ENCODE measurements at places on chromosomes 5 and 9.

GRCh38 chr5:131277875-131278740 lies 14.3 kb downstream of the CDC42SE2 start:
- no peak for DNase-seq

- no peak for DNase-seq
These were observed 10.9 kb downstream of the SHOC1 start for GRCh38 chr9:111783857-111784256.

GRCh38 chr5:151742870-151743294 lies 15.5 kb downstream of the ATOX1 start:
- peak; percentile 81 for DNase-seq

DNA sequence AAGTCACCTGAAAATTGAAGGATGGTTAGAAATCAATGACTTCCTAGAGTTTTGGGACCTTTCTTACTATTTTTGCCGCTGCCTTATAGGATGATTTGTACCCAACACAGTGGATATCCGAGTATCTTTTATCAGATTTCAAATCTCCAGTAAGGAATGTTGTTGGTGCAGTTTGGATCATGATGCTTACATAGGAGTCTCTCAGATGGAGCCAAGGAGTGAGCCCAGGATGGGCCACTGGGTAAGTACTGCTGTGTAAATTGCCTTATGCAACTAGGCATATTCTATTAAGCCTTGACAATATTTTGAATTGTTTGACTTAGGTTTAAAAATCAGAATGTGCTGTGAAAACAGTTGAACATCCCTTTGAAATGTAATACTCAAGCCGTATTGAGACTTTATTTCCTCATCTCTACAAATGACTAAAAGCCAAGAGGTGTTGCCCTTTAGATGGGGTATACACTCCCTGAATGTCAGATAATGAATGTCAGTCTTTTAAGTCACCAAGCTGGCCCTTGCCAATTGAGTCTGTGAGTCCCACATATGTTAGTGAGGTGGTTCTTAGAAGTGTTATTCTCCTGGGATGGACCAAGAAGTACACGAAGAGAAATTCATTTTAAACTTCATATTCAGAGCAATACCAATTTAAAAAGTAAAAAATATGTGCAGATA lies 271.8 kb upstream of the CTNND2 start:
- no peak for DNase-seq

DNA sequence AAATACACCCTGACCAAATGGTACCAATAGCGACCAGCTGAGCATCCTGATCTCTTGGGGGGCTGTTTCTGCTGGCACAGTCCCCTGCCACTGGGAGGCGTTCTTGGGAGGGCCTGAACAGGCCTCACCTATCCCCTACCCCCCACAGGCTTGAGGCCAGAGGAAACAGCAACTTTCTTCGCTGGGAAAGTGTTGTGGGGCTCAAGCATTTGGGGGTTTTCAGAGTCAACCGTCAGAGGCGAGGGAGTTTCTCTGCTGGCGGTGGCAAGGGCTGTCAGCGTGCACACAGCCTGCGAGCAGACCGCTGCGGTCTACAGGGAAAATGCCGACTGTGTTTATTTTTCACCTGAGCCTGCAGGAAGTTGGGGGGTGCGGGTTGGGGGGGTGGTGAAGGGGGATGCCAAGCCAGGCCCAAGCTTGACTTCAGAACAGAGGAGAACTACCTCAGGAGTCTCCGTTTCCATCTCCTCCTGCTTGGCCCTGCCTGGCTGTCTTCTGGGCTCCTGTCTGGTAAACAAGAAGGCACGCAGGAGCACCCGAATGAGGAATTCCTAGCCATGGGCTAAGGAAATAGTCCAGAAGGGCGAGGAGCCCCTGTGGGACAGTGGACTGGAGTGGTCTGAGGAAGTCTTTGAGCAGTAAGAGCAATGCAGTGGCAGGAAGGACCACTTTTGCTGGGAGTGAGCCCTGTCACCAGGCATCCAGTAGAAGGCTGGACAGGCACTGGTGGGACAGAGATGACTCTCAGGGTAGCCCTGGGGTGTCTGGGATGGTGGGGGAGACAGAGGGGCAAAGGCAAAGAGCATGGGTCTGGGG lies 18.1 kb downstream of the TCF7 start:
- no peak for DNase-seq

- DNase-seq, result no peak
These were observed 189.1 kb downstream of the ADGRV1 start for GRCh38 chr5:90747693-90748092.

DNA sequence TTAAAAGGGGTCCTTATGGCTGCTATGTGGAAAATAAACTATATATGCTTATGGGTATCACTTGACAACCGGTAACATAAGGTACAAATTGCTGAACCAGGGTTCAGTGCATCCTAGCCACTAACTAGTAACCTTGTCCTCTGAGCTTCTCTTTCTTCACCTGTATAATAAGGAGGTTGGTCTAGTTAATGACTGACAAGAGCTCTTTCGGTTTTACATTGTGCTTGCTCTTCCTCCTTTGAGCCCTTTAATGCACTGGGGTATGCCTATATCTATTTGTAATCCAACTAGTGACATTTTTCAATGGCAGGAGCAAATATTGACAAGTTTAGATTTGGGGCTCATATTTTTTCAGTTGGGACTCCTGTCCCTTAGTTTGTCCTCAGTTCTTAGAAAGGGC lies 66.1 kb downstream of the NPR3 start:
- no peak for DNase-seq

DNA sequence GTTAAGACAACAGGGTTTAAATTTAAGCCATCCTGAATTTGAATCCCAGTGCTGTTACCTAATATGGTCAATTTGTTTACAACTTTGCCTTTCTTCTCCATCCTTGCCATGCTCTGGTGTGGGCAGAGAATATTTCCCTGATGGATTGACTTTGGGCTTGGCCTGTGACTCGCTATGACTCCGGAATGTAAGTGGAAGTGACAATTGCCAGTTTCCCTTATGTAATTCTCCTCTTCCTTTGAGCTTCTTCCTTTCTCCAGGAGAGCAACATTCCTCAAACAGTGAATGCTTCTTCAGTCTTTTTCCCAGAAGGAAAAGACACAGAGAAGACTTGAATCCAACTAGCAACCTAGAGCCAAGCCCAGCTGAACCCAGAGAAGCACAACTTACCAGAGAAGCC lies 159.1 kb downstream of the LURAP1L start:
- DNase-seq, result no peak

DNA sequence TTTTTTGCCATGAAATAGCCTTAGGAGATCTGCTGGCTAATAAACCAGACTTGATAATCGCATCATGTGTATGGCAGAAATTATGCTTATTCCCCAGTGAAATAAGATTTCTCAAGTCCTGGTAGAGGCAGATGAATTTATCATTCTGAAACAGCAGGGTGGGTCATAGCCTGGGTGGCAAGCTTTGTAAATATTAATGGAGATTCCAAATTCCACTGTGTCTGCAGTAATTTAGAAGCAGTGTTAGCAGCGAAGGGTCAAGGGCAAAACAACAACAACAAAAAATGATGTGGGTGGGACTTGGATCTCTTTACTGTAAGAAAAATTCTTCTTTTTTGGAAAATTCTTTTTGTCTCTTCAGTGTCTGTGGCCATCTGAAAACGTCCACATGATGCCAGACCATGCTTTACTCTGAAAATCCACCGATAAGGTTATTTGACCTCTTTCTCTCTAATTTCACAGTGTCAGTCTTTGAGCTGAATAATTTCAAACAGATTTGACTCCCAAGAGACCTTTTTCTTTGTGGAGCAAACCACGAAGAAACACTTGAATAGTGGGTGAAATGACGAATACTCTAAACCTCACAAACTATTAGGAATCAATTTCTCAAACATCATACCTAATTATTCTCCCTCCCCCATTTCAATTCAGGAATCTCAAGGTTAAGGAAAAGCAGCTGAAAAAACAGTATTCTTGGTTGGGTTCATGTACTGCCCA lies 106.0 kb upstream of the RPS23 start:
- DNase-seq, result no peak

DNA sequence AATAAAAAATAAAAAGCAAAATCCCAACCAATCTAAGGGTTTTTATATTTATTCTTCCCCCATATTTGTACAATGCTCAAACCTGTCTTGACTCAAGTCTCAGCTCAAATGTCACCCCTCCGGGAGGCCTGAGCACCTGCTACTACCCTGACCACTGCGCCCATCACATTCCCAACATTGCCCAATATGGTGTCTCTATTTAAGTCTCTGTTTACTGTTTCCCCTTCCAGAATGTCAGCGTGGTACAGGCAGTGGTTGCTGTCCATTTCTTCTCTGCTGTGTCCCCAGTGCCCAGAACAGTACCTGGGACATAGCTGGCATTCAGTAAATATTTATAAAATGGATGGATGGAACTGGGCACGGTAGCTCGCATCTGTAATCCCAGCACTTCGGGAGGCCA lies 47.3 kb upstream of the PRRC2B start:
- no peak for DNase-seq

DNA sequence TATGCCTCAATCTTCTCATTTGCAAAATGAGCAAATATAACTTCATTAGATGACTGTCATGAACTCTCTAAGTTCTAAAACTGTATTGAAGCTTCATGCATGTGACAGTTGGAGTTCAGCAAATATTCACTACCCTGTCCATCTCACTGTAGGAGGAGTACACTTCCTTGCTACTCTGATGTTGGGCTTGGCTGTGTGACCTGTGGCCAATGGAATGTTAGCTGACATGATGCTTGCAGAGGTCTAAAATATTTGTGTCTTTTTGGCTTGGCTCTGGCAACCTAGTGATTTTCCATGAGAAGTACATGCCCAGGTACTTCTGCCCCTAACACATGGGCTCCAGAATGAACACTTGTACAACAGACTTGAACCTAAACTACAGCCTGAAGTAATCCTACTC lies 203.1 kb upstream of the ANKH start:
- DNase-seq, result no peak

- DNase-seq, result no peak
These were observed 179.2 kb downstream of the MACROH2A1 start for GRCh38 chr5:135219868-135220267.

GRCh38 chr9:120187758-120188157 lies 392.2 kb downstream of the CDK5RAP2 start:
- no peak for DNase-seq

DNA sequence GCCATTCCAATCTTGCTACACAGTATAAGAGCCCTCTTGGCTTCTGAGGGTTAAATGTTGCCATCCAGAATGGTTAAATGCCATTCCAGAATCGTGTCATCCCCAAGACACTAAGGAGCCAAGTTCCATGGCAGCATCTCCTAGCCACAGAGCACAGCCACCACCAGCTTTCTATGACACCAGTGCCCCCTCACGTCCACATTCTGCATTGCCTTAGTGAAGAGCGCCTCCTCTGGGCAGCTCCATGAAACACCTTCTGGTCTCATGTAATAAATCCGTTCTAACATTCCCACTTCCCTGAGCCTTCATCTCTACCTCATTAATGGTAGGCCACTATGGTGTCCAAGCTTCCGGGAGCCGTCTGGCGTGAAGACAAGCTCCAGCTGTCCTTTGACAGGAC lies 12.4 kb downstream of the CBY3 start:
- DNase-seq, result peak; percentile 38

DNA sequence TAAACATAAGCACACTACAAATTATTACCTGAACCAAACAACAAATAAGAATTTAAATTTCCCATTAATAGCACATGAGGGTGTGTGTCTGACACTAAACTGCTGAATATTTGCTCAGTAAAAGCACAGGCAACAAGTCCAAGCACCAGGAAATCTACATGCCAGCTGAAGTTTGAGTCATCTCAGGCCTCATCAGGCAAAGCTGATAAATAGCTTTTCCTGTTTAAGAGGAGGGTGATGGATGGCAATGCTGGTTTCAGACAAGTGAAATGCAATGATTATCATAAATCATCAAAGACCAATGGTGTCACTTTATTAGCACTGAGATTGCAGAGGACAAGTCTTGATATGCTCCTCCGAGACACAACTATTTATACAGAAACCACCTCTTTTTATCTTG lies 1668.0 kb upstream of the C9orf72 start:
- DNase-seq, result no peak

DNA sequence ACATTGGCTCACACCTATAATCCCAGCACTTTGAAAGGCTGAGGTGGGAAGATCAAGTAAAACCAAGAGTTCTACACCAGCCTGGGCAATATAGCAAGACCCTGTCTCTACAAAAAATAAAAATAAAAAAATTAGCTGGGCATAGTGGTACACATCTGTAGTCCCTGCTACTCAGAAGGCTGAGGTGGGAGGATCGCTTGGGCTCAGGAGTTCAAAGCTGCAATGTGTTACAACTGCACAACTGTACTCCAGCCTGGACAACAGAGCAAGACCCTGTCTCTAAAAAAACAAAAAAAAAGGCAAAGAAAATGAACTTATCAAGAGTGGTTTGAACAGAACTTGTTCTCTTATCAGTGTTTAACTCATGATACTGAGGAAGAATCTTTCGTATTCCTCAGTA lies 29.3 kb downstream of the AP3B1 start:
- no peak for DNase-seq

GRCh38 chr9:75372499-75373268 lies 284.4 kb downstream of the OSTF1 start:
- DNase-seq, result no peak

DNA sequence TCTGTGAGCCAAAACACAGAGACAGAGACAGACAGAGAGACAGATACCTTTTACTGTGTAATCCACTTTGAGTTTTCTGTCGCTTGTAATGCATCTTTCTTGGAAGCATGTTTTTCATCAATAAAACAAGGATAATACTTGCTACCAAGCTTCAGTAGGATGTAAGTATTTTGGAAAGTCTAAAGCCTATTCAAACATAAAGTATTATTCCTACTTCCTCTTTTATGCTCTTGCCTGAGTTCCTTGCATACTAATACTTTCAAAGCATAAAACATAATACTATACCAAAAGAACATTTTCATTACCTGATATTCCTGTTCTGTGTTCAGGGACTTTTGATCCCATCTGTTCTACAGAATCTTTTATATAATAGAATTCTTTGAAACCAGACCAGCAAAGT lies 64.5 kb upstream of the SLC30A5 start:
- DNase-seq, result no peak

DNA sequence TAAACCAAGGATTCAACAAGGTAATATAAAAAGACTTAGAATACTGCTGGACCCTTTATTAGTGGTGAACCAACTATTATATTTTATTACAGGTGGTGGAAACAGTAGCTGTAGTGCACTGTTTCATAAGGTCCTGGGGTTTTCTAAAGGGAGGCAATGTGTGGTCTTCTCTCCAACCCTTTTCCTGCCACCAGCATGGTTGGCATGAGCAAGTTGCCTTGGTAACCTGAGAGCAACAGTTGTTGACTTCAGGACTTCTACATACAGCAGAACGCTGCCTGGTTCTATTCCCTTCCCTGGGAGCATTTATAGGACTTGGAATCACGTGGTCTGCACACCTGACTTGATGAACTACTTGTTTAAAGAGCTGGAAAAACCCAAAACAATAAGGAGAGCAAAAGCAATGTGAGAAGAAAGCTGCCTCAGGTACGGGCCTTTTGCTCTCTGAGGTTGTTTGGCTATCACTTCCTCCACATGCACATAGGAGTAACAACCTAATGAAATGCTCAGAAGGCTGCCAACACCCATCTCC lies 81.1 kb upstream of the RAI14 start:
- no peak for DNase-seq

- no peak for DNase-seq
These were observed 72.0 kb upstream of the CKMT2 start for GRCh38 chr5:81161012-81161601.

GRCh38 chr5:87027570-87027969 lies 240.1 kb upstream of the RASA1 start:
- no peak for DNase-seq

- no peak for DNase-seq
These were observed 24.6 kb downstream of the HSDL2 start for GRCh38 chr9:112404508-112404932.

- no peak for DNase-seq
These were observed 22.4 kb upstream of the FCN2 start for GRCh38 chr9:134858051-134858841.
